ENCODE measurements at places on chromosomes 7 and 10.

GRCh38 chr10:44382981-44383748, 1.7 kb downstream of the CXCL12 start:
- DNase-seq: no peak

DNA sequence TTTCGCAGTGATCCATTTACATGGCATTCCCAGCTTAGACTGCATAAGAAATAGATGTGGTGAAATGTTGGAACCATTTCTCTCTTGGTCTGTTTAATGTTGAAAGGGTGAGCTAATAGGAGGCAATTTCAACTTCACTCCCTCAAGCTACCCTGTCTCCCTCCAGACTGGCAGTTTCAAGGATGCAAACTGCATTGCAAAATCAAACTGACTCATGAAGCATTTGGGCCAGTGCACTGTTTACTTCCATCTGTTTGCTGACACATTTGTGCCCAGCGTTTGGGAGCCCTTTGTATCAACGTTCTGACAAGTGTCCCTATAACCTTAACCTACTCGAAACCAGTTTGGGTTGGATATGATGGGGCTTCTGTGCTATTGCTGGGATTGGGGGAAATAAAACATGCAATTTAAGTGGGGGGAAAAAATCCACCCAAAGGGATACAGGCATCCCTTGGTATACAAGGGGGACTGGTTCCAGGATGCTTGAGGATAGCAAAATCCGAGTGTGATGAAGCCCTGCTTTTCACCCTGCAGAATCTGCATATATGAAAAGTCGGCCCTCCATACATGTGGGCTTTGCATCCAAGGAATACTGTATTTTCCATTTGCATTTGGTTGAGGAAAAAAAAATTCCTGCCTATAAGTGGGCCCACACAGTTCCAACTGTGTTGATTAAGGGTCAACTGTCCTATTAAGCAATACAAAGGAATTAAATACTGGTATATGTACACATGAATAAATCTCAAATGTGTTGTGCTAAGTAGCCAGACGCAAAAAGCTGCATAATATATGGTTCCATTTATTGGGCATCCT, 15.6 kb downstream of the RHEB start:
- DNase-seq: no peak

DNA sequence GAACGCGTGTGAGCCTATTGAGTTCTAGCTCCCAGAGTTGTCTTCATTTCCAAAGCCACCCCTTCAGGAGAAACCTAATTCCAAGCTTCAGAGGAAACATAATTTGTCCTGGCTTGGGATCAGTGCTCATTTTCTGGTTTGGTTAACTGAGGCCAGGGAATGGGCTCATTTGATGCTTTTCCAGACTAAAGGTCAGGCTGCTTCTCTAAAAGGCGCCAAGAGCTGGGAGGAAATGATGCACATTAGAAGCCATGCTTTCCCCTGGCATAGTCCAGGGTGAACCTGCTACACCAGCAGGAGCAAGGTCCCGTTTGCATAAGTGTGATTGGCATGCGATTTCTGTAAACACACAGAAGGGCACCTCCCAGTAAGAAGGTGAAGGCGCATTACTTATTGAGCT, 435.0 kb downstream of the GALNT17 start:
- DNase-seq: no peak

DNA sequence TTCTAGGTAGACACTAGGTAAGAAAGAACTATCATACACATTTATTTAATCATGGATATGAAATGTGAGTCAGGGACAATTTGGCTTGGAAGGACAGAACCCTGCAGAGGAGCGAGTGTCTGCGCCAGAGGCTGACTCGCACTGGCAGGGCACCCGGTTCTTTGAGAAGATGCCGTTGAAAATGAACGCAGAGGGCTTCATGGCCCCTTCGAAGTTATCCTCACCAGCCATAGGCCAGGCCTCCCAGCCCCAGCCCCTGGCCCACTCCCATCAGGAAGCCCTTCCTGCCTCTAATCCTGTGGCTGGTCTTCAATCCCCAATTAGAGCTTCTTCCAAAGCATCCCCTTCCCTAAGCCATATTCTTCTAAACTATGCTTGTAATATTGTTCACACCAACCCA, 239.8 kb downstream of the TCERG1L start:
- no peak for DNase-seq

DNA sequence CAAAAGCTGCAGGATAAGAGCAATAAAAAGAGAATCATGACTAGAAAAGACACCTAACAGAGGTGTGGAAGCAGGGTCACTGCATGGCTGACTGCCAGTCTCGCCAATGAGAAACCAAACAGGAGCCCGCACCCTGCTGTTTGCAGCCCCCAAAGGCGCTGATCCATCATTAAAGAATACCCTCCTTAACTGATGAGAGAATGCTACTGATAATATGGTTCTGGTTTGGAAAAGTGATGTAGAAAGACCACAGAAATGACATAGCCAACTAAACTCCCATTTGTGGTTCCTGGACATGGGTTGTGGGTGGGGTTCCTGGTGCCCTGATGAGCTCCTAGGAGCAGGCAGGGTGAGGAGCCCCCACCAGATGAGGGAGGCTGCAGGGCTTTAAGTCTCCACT, 207.4 kb downstream of the TNS3 start:
- no peak for DNase-seq

DNA sequence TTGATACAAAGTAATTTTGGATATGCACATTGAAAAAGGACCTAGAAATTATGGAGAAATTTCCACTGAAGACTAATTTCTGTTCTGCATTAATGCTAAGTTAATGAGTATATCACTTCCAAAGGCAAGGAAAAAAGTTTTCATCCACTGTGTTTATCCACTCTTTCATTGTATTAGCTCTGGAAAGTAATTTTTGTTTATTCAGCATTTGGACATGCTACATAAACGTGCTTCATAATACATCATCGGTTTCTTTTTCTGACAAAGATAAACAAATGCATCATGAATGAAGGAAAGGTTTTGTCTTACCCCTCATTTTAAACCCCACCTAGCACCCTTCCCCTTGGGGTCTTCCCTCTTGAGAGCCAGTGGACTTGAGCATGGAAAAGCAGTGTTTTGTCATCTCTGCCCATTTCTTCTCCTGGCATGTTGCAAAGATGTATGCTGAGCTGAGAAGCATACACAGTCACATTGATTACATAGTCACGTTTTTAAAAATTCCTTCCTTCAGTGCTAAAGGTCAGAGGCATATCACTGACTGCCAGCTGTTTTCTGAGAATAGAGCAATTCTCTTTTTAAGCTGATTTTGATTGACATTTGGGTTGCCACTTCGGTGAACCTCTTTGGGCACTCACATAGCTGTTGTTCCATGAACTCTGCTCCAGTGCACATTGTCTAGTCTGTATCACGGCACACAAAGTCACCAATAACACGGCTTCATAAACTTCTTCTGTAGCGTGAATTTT, 65.9 kb upstream of the C7orf33 start:
- DNase-seq: no peak

- no peak for DNase-seq
Measured at GRCh38 chr10:75377869-75378268, 23.7 kb downstream of the ZNF503 start.

DNA sequence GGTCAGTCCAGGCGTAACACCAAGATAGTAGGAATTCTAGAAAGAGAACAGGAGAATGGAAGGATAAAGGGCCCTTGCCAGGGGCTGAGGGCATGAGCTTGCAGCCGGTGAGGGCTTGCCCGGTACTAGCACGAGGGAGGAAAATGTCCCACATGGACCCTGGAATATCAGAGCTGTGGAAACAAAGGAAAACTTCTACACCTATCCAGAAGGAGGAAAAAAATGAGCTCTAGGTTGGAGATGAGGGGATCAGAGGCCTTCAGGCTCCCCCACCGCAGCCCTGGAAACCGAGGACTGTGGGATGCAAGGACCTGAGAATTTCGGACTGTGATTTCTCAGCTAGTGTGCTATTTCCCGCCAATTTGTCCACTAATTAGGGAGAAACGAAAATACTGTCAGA, 22.1 kb downstream of the RAMP3 start:
- no peak for DNase-seq

DNA sequence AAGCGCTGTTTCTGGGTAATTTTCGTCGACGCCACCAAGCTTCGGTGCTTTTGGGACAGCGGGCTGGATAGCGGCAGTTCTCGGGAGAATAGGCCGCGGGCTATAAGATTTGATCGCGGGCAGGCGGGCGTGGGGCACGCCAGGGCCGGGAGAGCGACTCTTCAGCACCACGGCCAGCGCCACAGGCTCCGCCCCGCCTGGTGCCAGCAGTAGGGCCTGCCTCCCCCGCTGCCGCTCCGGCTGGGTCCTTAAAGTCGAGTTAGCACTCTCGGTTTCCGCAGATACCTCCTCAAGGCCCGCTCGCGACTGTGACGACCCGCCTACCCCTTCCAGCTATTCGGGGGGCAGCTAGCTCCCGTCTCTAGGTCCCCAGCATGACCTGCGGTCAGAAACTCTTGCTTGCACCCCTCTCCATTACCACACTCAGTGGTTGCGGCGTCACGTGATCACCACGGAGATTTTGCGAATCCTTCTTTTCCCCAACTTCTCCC, 9.4 kb downstream of the NXPH1 start:
- no peak for DNase-seq

DNA sequence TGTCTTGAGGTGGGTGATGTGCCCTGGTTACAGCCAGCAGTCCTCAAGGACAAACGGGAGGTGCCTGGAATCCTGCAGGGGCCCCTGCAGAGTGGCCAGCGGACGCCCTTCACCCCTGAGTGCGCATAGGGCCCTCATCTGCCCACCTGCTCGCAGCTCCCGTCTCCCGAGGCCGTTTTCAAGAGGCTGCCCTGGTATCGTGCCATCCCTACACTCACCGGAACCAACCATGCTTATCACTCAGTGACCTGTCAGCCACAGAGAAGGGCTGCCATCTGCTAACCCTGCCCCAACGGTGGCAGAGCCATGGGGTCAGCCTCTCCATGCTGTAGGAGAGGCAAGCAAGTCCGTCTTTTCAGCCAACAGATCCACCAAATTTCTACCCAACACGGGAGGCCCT, 122.0 kb downstream of the FAM53B start:
- no peak for DNase-seq

DNA sequence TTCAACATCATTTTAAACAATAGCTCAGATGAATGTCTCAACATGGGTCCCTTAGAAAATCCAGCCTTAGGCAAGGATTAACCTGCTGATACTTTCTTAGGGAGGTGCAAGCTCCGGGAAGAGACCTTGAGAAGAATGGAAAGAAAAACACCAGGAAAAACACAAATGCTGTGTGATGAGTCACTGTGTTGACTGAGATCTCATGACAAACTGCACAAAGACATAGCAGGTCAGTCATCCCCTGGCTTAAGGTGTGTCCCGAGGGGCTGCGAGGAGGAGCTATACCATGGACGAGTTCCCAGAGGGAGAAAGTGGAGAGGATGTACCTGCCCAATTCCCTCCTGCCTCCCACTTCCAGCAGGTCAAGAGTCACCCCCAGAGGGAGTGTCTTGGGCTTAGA, 98.0 kb downstream of the TEX36 start:
- no peak for DNase-seq

DNA sequence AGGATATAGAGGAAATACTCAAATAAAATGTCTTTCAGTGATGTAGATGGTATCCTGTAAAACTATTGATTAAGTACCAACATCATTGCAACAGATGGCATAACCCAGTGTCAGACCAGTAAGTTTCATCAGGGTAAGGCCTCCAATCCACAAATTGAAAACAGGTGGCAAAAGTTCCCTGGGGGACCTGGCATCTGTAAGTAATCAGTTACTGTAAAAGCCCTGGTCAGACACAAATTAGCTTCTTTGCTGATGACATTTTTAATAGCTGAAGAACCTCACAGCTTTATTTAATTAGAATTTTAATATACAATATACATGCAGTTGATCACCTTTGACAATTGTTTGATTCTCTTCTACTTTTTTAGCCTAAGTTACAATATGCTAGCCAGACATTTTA, 152.5 kb downstream of the PLXDC2 start:
- no peak for DNase-seq

DNA sequence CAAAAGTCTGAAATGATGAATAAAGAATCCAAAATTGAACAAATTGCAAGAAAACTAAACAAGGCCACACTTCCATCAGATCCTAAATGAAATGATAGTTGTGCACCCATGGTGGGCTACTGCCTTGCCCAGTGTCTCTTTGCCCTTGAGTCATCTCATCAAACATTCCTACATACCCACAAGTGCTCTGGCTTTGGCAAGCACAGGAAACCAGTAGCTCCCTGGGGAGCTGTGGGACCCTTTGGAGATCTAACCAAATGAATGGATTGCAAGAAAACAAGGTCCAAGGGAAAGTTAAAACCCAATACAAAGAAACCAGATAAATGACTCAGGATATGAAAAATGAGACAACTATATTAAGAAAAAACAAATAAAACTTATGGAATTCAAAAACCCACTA, 129.8 kb upstream of the TMEM229A start:
- no peak for DNase-seq

- no peak for DNase-seq
Measured at GRCh38 chr10:58372607-58373441, 12.4 kb upstream of the TFAM start.

- DNase-seq: no peak
Measured at GRCh38 chr7:114212721-114213429, 201.7 kb upstream of the FOXP2 start.

DNA sequence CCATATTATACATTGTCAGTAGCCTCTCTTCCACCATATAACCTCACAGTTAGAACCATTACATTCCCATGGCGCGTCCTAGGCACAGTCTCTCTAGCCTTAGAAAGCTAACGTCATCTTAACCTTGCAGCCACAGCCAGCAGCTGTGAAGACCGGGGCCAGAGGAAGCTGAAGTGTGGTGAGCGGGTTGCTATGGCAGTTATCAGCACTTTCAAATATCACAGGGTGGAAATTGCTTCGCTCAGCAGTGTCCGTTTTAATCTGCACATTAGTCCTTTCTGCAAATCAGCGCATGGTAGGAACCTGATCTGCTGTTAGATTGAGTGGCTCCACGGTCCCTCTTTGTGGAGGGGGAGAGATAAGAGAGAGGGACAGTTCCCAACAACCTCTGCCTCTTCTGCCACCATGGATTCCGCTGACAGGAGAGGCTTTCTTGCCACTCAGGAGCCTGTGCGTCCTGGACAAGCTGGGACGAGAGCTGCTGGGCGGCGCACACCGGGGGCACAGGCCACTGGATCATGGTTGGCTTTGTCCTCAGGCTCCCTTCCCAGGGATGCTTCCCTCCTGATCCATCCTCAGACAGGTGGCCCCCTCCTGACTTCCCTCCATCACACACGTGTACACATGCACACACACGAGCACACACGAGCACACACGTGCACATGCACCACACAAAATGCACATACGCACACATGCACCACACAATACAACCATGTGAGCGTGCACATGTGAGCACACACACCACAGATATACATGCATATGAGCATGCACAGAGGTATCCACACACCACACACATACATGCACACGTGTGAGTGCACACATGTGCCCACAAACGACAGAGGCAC, 93.8 kb downstream of the WDR37 start:
- DNase-seq: no peak

Measured in NCI-H1930 (cell line).